Ureter (tissue), 1 donor: ENCODE measurements at places on chromosomes 5 and 9. TPM values are rescaled to one million over a fixed set of nuclear protein-coding genes. Genes with fewer than 3 reads are reported as not detected.

The TAS2R1 gene
- not detected for total RNA-seq

GRCh38 chr9:125532412-125532811, 174.6 kb downstream of the MAPKAP1 start:
- no peak for DNase-seq

GRCh38 chr5:97365163-97365845, 182.3 kb upstream of the RIOK2 start:
- DNase-seq: no peak

The SLC6A18 gene
- total RNA-seq: not detected

The NUTM2F gene
- not detected for total RNA-seq

The DMRT3 gene
- total RNA-seq: not detected

DNA sequence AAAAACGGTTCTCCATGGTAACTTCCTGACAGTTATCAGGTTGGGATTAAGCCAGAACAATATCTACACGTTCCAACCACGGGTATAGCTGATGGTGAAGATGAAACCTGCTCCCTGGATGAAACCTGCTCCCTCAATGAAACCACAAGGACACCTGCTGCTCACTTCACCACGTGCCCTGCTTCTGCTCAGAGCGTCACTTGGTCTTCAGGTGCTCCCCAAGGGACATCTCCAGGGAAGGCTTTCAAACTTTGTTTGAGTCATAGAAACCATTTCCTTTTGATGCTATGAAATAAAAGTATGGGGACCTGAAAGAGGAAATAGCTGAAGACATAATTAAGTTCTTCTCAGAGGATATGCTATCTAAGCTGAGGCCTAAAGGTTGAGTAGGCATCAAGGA, 242.4 kb downstream of the MED10 start:
- no peak for DNase-seq

GRCh38 chr5:179323026-179323870, 22.0 kb downstream of the ADAMTS2 start:
- DNase-seq: no peak

The ECSCR gene
- total RNA-seq: 31.1 TPM

The ACER2 gene
- 213 TPM for total RNA-seq
